Breast epithelium (tissue), 4 donors: ENCODE measurements at places on chromosomes 16 and 17.

GRCh38 chr16:70646260-70647241 lies at the start of gene IL34:
TSS of gene IL34 (plus strand) at chr16:70646559. CDS start at chr16:70646948, 389 bp downstream.
- DNase-seq = no peak

DNA sequence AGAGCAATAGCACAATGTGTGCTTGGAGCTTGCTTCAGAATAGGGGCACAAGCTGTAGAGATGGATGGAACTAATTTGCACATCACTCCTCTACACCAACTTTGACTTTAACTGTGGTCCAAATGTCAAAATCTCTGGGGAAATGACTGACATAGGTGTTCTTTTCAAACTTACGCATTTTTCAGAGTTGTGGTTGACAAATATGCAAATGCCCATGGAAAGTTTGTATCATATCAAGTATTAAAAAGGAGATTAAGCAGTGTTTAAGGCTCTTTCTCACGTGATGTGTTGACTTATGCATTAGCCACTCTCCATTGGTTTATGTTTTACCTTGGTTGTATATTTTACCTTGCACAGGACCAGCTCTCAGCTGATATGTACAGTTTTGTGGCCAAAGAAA lies 77.1 kb downstream of the ELAC2 start:
- no peak for DNase-seq

DNA sequence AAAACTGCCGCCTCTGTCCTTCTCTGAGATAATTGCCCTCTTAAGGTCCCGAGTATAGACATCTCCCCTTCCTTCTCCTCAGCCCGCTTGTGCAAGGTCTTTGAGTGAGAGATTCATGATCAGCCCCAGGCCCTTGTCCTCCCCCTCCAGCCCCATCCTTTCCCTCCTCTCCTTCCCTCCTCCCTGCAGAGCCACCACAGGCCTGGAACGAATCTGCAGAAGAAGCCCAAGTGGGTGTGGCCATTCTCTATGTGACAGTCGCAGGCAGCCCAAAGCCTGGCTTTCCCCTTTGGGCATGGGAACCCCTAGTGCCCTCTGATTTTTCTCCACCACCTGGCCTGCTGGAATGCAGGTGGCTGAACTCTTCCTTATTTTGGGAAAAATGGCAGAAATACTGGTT lies 7.2 kb upstream of the NDRG4 start:
- DNase-seq = no peak

DNA sequence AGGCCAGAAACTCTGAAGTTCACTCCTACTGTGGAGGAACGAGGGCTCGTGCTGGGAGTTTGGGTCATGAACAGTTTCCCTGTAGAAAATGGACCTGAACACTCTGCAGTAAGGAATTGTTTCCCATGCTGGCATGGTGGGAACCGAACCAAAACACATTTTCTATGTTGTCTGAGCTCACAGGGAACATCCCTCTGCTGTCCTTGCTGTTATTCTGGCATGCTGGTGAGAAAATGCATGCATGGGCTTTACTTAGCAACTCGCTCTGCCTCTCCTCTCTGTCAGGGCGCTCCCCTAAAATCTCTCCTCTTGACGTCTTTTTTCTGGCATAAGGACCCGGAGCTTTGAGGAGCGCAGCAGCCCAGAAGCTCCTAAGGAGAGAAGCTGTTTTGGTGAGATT lies 5.4 kb downstream of the RTN4RL1 start:
- no peak for DNase-seq

DNA sequence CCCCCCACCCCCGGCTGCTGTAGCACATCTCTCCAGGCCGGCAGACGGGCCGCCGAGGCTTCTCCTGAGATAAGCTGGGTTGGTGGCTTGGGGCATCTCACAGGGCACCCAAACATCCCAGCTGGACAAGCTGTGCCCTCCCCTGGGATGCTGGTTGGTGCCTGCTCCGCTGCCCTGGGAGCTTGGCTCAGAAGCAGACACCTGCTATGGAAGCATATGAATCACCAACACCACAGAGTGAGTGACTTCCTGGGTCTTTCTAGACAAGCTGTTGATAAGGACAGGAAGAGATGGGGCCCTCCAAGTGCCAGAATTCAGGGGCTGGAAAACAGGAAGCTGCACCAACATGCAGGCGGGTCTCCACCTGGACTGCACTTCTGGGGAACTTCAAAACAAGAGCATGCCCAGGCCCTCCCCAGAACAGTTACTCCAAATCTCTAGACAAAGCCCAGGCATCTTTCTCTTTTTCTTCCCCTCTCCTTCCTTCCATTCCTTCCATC lies 13.7 kb downstream of the C16orf95 start:
- DNase-seq = no peak

DNA sequence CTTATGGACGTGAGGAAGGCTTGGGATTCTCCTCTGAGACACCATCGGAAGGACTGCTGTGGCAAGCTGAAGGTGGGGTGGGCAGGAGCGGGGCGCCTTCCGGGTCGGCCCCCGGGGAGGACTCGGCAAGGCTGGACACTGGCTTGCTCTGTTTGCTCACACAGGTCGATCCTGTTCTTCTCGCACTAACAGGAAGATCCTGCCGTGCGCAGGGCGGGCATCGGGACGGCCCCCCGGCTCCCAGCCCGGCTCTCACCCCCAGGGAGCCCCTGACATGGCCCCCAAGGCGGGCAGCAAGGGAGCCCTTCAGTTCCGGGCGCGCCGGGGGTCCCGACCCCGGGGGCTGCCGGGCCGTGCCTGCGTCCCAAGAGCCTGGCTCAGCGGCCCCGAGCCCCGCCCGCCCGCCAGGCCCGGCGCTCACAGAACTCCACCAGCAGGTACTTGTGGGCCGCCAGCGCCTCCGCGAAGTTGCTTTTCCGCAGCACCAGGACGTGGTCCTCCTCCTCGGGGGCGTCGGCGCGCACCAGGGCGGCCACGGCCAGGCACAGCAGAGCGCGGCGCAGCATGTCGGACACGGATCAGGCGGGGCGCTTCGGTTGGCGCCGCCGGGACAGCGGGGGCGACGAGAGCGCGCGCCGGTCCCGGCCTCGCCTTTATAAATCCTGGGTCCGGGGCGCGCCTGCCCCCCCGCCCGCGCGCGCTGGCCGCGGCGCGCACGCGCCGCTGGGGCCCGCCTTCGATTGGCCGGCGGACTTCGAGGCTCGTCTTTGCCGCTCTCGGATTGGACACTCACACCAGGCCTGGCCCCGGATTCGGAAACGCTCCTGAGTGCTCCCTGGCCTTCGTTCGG lies at the start of gene P4HB:
TSS of gene P4HB (minus strand) at position 630 of the 850 bp plus-strand sequence. CDS start at position 566, 64 bp downstream.
- no peak for DNase-seq

- DNase-seq = no peak
Observed at GRCh38 chr17:32331243-32332040, 10.5 kb downstream of the C17orf75 start.

GRCh38 chr16:86821895-86822294 lies 243.5 kb downstream of the FOXL1 start:
- DNase-seq = no peak

GRCh38 chr17:50319306-50320004 lies 26.5 kb upstream of the XYLT2 start:
- DNase-seq = no peak

GRCh38 chr16:85614338-85615013 lies 1.4 kb downstream of the GSE1 start:
- no peak for DNase-seq

DNA sequence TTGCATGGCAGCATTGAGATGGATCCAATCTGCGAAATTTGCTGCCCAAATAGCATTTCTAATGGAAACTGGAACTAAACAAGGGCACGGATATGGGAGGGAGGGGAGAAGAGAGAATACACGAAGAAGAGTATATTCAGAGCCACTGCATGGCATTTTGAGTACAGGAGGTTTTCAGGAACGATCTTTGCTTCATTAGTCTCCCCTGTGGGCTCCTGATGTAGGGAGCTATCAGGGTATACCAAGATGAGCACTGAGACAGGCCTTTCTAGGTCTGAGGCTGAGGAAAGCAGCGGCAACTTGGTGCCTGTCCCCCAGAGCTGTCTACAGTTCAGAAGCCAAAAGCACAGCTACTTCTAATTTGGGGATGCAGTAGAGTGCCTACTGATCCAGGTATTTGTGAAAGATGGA lies 257.7 kb upstream of the PMFBP1 start:
- no peak for DNase-seq

DNA sequence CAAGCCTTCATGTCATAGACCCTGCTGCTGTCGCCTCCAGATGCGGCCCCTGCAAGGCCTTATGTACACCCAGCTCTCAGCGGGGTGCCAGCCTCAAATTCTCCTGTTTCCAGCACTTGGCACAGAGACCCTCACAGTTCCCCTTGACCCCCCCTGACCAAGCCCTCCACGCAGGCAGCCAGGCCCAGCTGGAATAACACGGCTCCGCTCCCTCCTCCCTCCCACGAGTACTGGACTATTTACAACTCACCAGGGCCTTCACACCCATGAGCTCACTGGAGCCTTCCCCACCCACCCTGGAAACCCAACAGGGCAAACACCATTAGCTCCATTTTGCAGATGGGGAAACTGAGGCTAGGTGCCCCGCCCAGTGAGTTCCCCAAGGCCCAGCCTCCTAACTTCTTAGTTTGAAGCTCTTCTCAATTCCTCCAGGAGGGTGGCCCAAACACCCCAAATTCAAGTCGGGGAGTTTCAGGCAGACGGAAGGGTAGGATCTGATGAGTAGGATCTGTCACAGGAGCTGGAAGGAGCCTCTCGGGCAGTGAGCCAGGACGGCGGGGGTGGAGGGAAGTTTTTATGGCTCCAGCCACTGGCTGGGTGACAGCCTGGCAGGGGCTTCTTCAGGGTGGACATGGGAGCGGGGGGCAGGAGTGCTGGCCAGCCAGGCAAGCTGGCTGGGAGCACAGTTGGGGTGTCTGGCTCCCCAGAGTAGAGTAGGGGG lies 17.5 kb upstream of the DLX4 start:
- no peak for DNase-seq

DNA sequence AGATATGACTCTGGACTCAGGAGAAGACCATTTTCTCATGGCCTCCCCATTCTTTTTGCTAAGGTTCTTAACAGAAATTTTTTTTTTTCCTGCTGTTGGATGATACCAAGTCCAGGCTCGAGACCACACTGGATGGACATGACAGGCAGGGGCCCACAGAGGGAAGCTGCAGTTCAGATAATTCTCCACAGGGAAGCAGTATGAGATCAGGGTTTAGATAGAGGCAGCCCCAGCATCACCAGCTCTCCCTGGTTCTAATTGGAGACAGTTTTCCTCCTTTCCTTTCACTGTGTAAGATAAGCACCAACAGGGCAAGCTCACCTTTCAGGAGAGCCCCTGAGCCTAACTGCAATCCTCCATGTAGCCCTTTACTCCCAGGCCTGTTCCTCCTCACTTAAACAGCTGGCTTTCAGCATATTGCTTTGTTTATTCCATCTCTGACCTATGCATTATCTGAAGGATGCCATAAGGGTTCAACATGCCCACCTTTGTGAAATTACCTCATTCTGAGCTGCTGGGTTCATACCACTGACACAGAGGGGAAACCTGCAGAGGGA lies 108.1 kb downstream of the SNX11 start:
- DNase-seq = no peak

GRCh38 chr17:55496094-55496881 lies 15.0 kb downstream of the SMIM36 start:
- no peak for DNase-seq

DNA sequence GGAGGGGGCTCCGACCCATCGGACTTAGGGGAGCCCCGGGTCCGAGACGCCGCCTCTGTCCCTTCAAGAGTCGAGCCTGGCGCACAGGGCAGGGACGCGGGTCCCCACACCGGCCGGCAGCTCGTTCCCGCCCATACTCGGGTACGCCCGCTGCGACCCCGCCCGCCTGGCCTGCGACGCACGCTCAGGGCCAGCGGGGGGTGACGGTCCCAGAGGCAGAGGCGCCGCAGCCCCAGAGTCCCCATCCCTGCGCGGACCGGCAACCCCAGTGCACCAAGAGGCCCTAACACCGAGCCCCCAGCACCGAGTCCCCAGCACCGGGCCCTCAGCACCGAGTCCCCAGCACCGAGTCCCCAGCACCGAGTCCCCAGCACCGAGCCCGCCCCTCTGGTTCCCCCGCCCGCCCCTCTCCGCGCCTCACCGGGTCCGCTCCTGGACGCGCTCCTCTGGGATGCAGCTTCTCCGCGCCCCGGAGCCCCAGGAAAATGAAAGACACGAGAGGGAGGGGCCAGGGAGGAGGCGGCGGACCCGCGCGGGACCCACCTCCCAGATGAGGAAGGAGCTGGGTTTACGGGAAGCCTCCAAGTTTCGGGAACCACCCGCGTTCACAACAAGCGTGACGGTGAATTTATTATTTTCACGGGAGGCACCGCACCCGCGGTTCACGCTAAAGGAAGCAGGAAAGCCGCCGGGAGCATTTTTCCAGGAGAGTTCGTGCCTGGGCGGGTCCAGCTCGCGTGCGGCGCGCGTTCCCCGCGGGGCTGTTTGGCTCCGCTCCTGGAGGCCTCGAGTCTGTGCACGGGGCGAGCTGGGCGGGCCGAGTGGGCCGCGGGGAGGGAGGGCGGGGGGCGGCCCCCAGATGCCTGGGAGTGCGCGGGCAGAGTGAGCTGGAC lies at the start of gene SECTM1:
TSS of gene SECTM1 (minus strand) at position 488 of the 893 bp plus-strand sequence. CDS start 6,526 bp downstream, outside the sequence.
- DNase-seq = peak; percentile 57

DNA sequence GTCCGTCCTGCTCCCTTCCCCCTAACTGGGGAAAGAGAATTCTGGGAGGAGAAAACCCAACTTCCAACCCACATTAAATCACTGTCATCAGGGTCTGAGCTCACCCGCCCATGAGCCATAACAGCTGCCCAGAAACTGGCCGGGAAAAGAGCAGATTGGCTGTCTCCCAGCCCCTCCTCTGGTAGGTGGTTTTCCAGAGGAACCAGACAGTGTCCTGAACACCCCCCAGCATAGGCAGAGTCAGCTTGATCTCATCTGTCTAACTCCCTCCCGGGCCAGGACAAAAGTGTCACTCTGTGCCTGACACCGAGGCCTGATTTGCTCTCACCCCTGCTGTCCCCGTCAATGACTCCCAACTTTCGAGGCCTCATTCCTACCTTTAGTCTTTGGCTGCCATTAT lies 197.0 kb downstream of the AXIN2 start:
- no peak for DNase-seq

DNA sequence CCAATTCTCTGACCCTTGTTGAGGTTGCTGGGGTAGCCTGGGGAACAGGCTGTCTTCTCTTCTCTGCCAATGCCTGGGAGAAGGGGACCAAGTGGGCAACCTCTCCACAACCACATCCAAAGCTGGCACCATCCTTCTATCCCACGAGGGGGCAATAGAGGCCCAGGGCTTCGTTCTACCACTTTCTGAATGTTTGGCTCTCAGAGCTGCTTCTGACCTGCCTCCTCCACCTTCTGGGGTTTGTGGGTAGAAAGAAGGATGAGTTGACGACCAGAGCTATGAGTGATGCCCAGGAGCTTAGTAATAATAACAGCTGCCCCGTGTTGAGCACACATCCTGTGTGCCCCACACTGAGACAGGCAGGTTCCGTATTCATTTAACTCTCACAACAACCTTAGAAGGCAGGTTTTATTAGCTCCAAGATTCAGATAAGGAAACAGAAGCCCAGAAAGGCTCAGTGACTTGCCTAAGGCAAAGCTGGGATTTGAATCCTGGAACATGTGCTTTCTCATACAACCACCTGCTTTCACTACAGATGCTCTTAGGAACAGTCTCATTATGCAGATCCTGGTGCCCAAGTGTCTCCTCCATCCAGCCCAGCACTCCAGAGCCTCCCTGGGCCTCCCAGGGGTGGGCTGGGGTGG lies 11.1 kb downstream of the TSPOAP1 start:
- DNase-seq = peak; percentile 45
